Upper lobe of right lung (tissue), 1 donor: ENCODE measurements at places on chromosomes 12 and 14. TPM values are rescaled to one million over a fixed set of nuclear protein-coding genes. Genes with fewer than 3 reads are reported as not detected.

GRCh38 chr12:64767495-64767894 lies 8.3 kb upstream of the GNS start:
- H3K27ac ChIP-seq = no peak overlapping the region
- H3K4me1 ChIP-seq = no peaks in the 10 kb centered on the region
- H3K27me3 ChIP-seq = no peaks in the 10 kb centered on the region
- no peak overlapping the region for H3K4me3 ChIP-seq
- no peak for DNase-seq

DNA sequence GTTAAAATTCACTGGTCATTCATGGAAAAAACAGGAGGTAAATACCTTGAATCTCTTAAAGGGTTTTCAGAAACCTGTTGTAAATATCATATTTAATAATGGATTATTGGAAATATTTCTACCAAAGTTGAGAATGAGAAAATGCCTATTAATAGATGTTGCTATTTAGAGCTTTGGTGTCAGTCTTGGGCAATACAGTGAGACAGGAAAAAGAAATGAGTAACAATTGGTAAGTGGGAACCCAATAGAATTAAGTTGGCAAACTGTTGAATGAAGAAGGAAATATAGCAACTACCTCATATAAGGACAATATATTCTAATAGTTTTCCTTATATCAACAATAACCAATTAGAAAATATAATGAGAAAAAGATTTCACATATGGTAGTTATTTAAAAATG lies 78.0 kb downstream of the ATF7IP start:
- no peak for DNase-seq
- H3K36me3 ChIP-seq = peaks cover 67% of the 10 kb centered on the region
- H3K4me3 ChIP-seq = no peak overlapping the region
- H3K27ac ChIP-seq = no peak overlapping the region
- no peaks in the 10 kb centered on the region for H3K27me3 ChIP-seq

Gene SLC8B1
- 42.8 TPM for total RNA-seq

DNA sequence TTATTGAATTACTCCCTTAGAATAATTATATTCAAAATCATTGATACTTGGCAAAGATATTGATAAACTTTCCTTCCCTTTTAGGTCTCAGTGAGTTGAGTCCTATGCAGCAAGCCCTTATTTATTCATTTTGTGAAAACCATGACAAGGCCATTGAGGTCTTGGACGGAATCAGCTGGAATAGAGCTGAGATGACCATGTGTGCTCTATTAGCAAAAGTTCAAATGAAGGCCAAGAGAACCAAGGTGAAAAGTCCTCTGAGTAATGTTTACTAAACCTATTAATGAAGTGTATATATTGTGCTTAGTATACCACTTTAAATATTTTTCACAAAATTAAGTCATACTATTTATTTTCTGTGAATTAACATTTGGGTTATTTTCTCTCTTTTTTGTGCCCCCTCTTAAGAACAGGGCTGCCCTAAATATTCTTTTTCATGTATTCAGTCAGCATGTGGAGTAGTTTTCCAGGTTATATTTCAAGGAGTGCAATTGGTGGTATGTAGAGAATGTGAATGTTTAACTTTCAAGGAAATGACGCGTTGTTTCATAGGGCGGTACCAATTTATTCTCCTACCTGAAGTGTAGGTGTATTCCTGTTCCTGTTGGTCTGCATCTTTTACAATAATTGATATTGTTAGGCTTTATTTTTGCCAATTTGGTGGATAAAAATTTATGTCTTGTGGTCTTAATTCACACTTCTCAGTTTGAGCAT lies 201.4 kb downstream of the TTC6 start:
- H3K27ac ChIP-seq = no peak overlapping the region
- H3K4me1 ChIP-seq = no peaks in the 10 kb centered on the region
- no peak overlapping the region for H3K4me3 ChIP-seq
- no peaks in the 10 kb centered on the region for H3K27me3 ChIP-seq
